ENCODE measurements at places on chromosomes 5 and 9. TPM values are rescaled to one million over a fixed set of nuclear protein-coding genes. Genes with fewer than 3 reads are reported as not detected.

The PCDHGB3 gene
- not detected for total RNA-seq

The SLC12A7 gene
- total RNA-seq: 3.7 TPM

The SLC46A2 gene
- not detected for total RNA-seq

The GGTA1 gene
- not detected for total RNA-seq

The ISL1 gene
- total RNA-seq: 8.6 TPM

The EXOC3 gene
- 22.0 TPM for total RNA-seq

The GRM6 gene
- not detected for total RNA-seq

The WDR38 gene
- not detected for total RNA-seq

The RBM27 gene
- total RNA-seq: 25.4 TPM

The POLR3G gene
- 21.6 TPM for total RNA-seq

The UNC13B gene
- 15.1 TPM for total RNA-seq

The PCDHGB6 gene
- total RNA-seq: 0.14 TPM

The RNF180 gene
- 5.7 TPM for total RNA-seq

The SLCO6A1 gene
- not detected for total RNA-seq

The HMMR gene
- 31.0 TPM for total RNA-seq

The SPATA31E1 gene
- total RNA-seq: not detected

The MPDZ gene
- 14.3 TPM for total RNA-seq

The FOXD4L6 gene
- total RNA-seq: not detected

The GLDC gene
- total RNA-seq: 1.3 TPM

The GABBR2 gene
- not detected for total RNA-seq
